ENCODE measurements at places on chromosomes 6 and 20. TPM values are rescaled to one million over a fixed set of nuclear protein-coding genes. Genes with fewer than 3 reads are reported as not detected.

GRCh38 chr6:41780551-41781365, at the start of gene PRICKLE4:
PRICKLE4 (plus strand) TSS chr6:41780782; CDS start chr6:41783474, 2,692 bp downstream.
- DNase-seq, result no peak

DNA sequence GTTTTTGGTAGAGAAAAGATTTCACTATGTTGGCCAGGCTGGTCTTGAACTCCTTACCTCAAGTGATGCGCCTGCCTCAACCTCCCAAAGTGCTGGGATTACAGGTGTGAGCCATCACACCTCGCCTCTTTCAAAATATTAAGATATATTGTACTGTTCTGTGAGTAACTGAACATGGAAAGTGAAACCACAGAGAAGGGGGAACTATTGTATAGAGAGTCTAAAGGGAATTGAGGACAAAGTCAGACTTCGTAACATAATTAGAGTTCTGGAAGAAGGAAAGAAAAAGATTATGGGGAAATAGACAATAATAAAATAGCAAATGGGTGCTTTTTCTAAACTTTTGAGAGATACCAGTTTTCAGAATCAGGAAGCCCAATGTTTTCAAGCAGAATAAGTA, 17.4 kb upstream of the AKAP7 start:
- no peak for DNase-seq

DNA sequence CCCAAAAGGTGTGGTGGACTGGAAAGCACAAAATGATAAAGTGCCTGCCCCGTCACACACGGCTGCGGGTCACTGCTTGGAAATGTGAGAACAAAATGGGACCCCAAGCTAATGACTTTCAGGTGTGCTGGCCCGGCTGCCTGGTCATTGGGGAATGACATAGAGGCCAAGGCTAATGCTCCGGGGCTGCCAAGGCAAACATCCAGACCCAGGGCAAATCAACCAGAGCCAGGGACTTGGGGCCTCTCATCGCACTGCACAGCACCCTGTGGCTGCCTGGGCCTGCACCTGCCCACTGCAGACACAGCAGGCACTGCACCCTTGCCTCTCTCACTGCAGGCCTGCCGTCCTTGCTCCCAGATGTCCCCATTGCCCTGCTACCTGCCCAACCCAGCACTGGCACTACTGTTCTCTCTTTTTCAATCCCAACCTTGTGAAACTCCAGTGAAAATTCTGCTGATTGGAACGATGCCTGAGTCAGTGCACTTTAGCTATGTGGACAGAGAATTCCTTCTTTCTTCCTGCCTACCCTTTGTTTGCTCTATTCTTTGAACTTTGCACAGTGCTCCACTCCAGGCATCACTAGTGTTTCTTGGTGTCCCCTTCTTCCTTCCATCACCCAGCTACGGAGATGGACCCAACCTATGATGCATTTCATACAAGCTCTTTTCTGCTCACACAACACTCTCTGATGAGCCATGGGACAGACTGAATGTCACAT, 849.5 kb downstream of the MAFB start:
- DNase-seq, result no peak

Gene POFUT1
- 43.7 TPM for total RNA-seq

- no peak for DNase-seq
Observed at GRCh38 chr20:58668901-58669286, 17.8 kb downstream of the STX16 start.

- DNase-seq, result no peak
Observed at GRCh38 chr6:3252369-3252768, 6.4 kb upstream of the PSMG4 start.

DNA sequence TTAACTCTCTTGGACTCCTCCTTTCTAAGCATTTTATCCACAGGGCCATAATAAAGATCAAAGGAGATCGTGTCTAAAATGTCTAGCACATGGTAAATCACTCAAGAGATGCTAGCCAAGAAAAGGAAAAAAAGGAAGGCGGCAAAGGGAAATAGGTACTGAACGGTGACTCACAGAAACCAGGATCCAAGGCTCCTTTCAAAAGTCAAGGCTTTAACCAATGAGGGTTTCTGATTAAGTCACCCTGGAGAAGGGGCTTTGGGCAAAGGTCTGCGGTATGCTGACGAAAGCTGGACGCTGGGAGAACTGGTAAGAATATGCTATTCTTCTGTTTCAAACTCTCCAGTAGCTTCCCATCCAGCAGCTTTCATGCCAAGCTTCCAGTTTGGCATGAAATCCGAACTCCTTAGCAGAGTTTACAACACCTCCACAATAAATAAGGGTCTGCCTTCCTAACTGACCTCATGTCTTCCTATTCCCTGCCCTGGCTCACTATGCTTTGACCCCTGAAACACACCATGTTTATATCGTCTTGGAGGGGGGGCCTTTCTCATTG, 1.0 kb downstream of the TOMM34 start:
- DNase-seq, result no peak

Data from mesothelial cell of epicardium (in vitro differentiated cells).